SJSA1 (cell line): ENCODE measurements at places on chromosomes 2 and 18.

- H3K27ac ChIP-seq: no peak overlapping the region
- no peak for DNase-seq
- H3K27me3 ChIP-seq: no peaks in the 10 kb centered on the region
- no peaks in the 10 kb centered on the region for H3K36me3 ChIP-seq
- H3K4me1 ChIP-seq: no peaks in the 10 kb centered on the region
- H3K4me3 ChIP-seq: no peak overlapping the region
These were observed 207.5 kb downstream of the NR4A2 start for GRCh38 chr2:156125018-156125417.

DNA sequence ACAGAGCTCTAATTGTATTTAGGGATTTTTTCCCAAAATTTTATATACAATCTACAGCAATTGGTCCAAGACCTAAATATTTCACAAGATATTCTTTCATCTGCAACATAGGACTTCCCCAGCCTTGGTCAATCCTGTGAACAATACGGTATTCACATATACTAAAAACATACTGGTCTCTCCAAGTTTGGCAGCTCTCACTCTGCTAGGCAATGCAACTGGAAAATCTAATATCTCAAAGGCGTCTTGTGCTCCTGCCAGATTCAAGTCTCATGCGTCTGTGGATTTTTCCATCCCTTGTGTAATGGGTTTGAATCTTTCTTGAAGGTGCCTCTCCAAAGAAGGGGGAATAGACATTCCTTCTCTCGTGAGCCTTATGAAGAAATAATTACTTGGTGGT is 27.4 kb upstream of the MBOAT2 start:
- no peak overlapping the region for H3K27ac ChIP-seq
- DNase-seq: no peak
- no peak overlapping the region for H3K4me3 ChIP-seq
- no peaks in the 10 kb centered on the region for H3K36me3 ChIP-seq
- 0 out of 2 replicates have a peak, but pooled peaks cover 4% of the 10 kb centered on the region for H3K4me1 ChIP-seq

DNA sequence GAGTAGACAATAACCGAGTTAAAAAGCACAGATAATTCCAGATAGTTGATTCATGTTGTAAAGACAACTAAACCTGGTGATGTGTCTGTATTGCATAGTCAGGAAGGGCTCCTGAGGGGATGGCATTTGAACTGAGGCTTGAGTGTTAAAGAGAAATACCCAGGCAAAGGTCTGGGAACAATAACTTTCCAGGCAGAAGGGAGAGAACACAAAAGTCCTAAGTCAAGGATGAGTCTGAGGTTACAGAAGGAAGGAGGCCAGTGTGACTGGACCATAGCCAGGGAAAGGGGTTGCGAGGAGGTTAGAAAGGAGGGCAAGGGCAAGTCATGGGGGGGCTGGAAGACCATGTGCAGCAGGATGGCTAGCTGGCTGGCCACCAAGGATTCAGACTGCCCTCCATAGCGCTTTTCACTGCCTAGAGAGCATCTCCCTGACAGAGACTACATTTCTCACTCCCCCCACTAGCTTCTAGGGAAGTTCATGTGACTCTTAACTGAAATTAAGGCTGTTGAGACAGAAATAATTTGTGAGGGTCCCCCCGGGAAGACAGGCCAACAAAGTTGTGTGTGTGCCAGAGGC is 135.5 kb upstream of the CREB1 start:
- peak overlapping the region; percentile 98 for H3K27ac ChIP-seq
- H3K4me1 ChIP-seq: peaks cover 26% of the 10 kb centered on the region
- peak; percentile 57 for DNase-seq
- no peaks in the 10 kb centered on the region for H3K27me3 ChIP-seq
- no peak overlapping the region for H3K4me3 ChIP-seq
- H3K36me3 ChIP-seq: no peaks in the 10 kb centered on the region

DNA sequence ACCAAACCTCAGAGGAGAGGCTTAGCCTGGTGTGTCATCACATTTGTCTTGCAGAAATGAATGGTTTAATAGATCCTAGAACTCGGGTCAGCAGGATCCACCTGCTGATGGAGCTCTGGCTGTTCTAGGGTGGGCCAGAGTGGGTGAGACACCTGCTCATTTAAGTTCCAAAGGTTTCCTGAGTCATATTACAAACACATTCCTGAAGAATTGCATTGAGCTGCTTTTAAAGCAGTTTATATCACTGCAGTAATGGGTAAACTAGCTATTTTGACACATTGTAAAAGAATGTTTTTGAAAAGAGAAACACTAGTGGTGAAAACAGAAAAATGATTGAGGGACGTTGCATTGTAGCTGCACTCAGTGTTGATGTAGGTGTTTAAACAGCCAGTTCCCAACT is 175.3 kb upstream of the TCF4 start:
- H3K27ac ChIP-seq: peak overlapping the region; percentile 34
- H3K27me3 ChIP-seq: no peaks in the 10 kb centered on the region
- DNase-seq: peak; percentile 65
- H3K4me3 ChIP-seq: no peak overlapping the region
- H3K4me1 ChIP-seq: peaks cover 18% of the 10 kb centered on the region
